ENCODE measurements at places on chromosomes 6 and 20. TPM values are rescaled to one million over a fixed set of nuclear protein-coding genes. Genes with fewer than 3 reads are reported as not detected.
A peak's percentile ranks its signal among the peaks of the same experiment; 100 is the strongest.

GRCh38 chr6:34025861-34026260 is 120.0 kb downstream of the GRM4 start:
- H3K27ac ChIP-seq, result no peak overlapping the region
- DNase-seq, result no peak
- no peak overlapping the region for H3K4me3 ChIP-seq

GRCh38 chr20:2292416-2293110 is 3.2 kb upstream of the TGM3 start:
- H3K36me3 ChIP-seq, result no peaks in the 10 kb centered on the region
- no peaks in the 10 kb centered on the region for H3K27me3 ChIP-seq
- DNase-seq, result no peak

DNA sequence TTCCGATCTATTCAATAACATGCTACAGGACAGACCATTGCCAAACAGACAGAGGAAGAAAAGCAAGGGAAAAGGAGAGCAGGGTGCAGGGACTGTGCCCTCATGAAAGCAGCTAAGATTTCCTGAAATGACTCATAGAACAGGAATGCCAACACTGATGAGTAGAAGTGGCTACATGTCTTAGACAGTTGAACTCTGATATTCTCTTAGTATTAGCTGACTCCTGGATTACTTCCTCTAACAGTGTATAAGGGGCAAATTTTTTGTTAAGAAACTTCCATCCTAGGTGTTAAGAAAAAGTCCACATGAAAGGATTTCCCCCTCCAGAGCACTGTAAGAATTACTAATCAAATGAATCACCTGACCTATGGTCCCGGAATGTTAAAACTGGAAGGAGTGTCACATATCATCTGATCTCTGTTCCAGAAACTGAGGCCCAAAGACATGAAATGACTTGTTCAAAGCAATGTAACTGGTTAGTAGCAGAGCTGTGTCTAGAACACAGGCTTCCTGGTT is 224.9 kb downstream of the IBTK start:
- no peaks in the 10 kb centered on the region for H3K36me3 ChIP-seq
- no peak overlapping the region for H3K4me3 ChIP-seq
- DNase-seq, result no peak
- no peaks in the 10 kb centered on the region for H3K27me3 ChIP-seq
- no peak overlapping the region for H3K27ac ChIP-seq

DNA sequence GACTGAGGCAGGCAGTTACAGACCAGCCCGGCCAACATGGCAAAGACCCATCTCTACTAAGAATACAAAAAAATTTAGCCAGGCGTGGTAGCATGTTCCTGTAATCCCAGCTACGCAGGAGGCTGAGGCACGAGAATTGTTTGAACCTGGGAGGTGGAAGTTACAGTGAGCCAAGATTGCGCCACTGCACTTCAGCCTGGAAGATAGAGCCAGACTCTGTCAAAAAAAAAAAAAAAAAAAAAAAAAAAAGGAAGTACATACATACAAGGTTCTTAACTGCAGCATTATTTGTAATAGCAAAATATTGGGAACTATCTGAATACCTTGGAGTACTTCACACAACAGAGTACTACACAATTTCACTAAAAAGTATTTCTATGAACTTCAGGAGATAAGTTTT is 183.5 kb upstream of the OLIG3 start:
- DNase-seq, result no peak
- H3K27ac ChIP-seq, result peak overlapping the region; percentile 70
- no peak overlapping the region for H3K4me3 ChIP-seq
- no peaks in the 10 kb centered on the region for H3K36me3 ChIP-seq

- H3K4me1 ChIP-seq, result no peaks in the 10 kb centered on the region
- no peak overlapping the region for H3K27ac ChIP-seq
- H3K27me3 ChIP-seq, result peaks cover under 1% of the 10 kb centered on the region
- H3K36me3 ChIP-seq, result no peaks in the 10 kb centered on the region
These were observed 31.6 kb upstream of the CSNK2A1 start for GRCh38 chr20:575230-575629.

DNA sequence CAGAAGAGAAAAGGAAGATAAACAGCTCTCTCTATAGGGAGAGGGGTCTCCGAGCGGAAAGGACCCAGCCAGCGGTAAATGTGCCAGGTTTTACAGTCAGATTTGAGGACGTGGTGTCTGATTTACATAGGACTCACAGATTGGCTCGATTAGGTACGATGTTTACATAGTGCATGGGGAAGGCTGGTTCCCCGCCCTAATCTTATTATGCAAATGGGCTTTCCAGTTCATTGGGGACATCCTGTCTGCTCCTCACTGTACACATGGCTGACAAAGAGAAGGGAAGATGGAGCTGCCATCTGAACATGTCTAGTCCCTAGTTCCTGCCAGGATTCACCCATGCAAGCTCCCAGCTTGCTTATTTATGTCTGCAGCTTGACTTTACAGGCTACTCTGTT is 119.9 kb downstream of the RNF144B start:
- no peaks in the 10 kb centered on the region for H3K4me1 ChIP-seq
- peaks cover 3% of the 10 kb centered on the region for H3K27me3 ChIP-seq
- H3K36me3 ChIP-seq, result no peaks in the 10 kb centered on the region

GRCh38 chr6:149995971-149996370 is 29.4 kb downstream of the RAET1L start:
- H3K36me3 ChIP-seq, result no peaks in the 10 kb centered on the region
- H3K4me3 ChIP-seq, result no peak overlapping the region
- H3K27me3 ChIP-seq, result peaks cover 24% of the 10 kb centered on the region
- H3K4me1 ChIP-seq, result peaks cover 11% of the 10 kb centered on the region
- no peak overlapping the region for H3K27ac ChIP-seq
- no peak for DNase-seq

- DNase-seq, result no peak
- H3K36me3 ChIP-seq, result no peaks in the 10 kb centered on the region
- H3K4me3 ChIP-seq, result no peak overlapping the region
- H3K4me1 ChIP-seq, result no peaks in the 10 kb centered on the region
These were observed 133.7 kb downstream of the ERMARD start for GRCh38 chr6:169885131-169885530.

GRCh38 chr6:31485055-31485454 is 12.9 kb upstream of the MICB start:
- no peak for DNase-seq
- H3K4me1 ChIP-seq, result no peaks in the 10 kb centered on the region
- no peak overlapping the region for H3K4me3 ChIP-seq
- H3K27me3 ChIP-seq, result no peaks in the 10 kb centered on the region
- no peak overlapping the region for H3K27ac ChIP-seq

GRCh38 chr6:109606359-109606758 is 84.6 kb downstream of the AK9 start:
- H3K4me1 ChIP-seq, result no peaks in the 10 kb centered on the region
- no peak overlapping the region for H3K4me3 ChIP-seq
- H3K36me3 ChIP-seq, result peaks cover 2% of the 10 kb centered on the region
- H3K27ac ChIP-seq, result no peak overlapping the region
- DNase-seq, result peak; percentile 8

- no peaks in the 10 kb centered on the region for H3K27me3 ChIP-seq
- no peaks in the 10 kb centered on the region for H3K36me3 ChIP-seq
- no peak overlapping the region for H3K27ac ChIP-seq
- DNase-seq, result no peak
- H3K4me3 ChIP-seq, result peak overlapping the region; percentile 53
These were observed 9.9 kb downstream of the ETV7 start for GRCh38 chr6:36377594-36377993.

DNA sequence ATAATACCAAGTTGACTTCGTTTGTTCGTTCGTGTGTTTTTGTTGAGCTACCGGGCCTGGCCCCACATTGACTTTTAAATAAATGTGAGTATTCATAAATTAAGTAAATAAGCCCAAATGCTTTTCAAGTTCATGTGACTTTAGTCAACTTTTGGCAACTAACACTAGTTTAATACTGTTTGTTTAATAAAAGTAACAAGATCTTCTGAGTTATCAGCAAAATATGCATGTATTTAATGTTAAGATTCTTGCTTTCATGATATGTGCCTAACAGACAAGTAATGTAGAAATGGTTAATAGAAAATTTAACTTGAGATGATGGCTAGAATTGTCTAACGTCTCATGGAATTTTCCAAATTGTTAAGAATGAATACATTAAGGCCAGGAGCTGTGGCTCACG is 38.7 kb upstream of the ECI2 start:
- no peak overlapping the region for H3K4me3 ChIP-seq
- no peak overlapping the region for H3K27ac ChIP-seq
- H3K4me1 ChIP-seq, result no peaks in the 10 kb centered on the region
- DNase-seq, result no peak

DNA sequence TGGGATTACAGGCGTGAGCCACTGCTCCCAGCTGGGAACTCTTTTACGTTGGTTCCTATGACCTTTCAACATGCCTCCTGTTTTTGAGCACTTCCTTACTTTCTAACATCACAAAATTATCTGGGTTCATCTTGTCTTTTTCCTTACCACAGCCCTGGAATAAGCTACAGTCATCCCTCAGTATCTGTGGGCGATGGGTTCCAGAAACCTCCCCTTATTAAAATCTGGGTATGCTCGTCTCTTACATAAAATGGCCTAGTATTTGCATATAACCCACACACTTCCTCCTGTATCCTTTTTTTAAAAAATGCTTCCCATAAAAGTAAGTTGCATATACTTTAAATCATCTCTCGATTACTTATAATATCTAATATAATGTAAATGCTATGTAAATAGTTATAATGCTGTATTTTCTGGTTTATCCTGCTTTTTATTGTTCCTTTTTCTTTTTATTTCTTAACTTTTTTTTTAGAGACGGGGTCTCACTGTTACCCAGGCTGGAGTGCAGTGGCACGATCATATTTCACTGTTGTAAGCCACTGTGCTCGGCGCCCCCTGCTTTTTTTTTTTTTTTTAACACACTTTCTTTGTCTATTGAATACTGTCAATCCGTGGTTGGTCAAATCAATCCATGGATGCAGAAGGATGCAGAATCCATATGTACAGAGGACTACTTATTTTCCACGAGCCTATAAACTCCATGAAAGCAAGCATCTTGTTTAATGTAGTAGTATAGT is 9.2 kb downstream of the RPF2 start:
- peaks cover 24% of the 10 kb centered on the region for H3K36me3 ChIP-seq
- no peak for DNase-seq
- H3K4me3 ChIP-seq, result no peak overlapping the region
- H3K4me1 ChIP-seq, result no peaks in the 10 kb centered on the region

GRCh38 chr6:45709781-45710220 is 305.9 kb downstream of the CLIC5 start:
- peaks cover 15% of the 10 kb centered on the region for H3K4me1 ChIP-seq
- no peaks in the 10 kb centered on the region for H3K27me3 ChIP-seq

- no peaks in the 10 kb centered on the region for H3K27me3 ChIP-seq
- peaks cover 24% of the 10 kb centered on the region for H3K4me1 ChIP-seq
- H3K27ac ChIP-seq, result no peak overlapping the region
- no peak overlapping the region for H3K4me3 ChIP-seq
- no peak for DNase-seq
- H3K36me3 ChIP-seq, result no peaks in the 10 kb centered on the region
These were observed 43.5 kb upstream of the SLCO4A1 start for GRCh38 chr20:62598761-62599194.

GRCh38 chr6:41996997-41997396 is 53.3 kb upstream of the TAF8 start:
- peaks cover 34% of the 10 kb centered on the region for H3K36me3 ChIP-seq
- no peaks in the 10 kb centered on the region for H3K4me1 ChIP-seq
- no peak for DNase-seq
- no peak overlapping the region for H3K4me3 ChIP-seq
- H3K27me3 ChIP-seq, result no peaks in the 10 kb centered on the region
- H3K27ac ChIP-seq, result no peak overlapping the region

DNA sequence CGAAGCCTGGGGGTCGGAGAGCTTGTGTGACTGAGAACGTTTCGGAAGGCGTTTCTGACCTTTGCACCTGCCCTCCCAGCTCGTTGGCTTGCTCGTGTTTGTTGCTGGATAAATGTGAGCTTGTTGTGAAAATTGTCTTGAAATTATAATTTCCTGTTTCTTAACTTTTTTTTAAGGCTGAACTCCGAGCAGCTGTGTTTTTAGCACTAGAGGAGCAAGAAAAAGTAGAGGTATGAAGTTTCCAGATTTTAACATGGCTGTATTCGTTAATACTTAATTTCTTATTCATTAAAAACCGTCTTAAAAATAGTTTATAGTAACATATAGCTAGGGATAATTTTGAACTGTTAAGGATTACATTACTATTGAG is 672 bp downstream of the CEP43 start:
- peaks cover 36% of the 10 kb centered on the region for H3K4me1 ChIP-seq
- H3K27ac ChIP-seq, result peak overlapping the region; percentile 79

DNA sequence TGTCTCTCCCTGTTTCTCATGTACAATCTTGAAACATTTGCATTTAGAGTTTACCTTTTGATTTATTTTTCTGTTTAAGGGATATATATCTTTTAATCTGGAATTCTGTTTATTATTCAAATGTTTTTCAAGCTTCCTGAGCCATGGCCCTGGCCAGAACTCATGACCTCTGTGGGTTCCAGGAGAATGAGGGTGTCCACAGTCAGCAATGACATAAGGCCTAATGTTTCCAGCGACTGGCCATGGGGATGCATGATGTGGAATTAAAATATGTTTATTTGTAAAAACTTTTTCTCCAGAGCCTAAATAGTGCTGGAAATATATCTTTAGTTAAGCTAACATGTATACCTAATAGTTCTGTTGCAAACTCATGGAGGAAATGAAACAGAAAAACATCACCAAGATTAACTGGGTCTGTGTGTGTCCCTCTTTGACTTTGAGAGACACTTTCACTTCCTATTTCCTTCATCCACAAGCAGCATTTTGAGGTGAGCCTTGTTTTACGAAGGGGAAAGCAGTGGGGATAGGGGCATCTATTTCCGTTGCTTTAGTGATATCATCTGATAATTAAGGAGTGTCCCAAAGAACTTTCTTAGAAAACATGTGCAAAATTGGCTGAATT is 87.6 kb downstream of the SMOC2 start:
- no peak for DNase-seq
- no peaks in the 10 kb centered on the region for H3K27me3 ChIP-seq
- H3K36me3 ChIP-seq, result no peaks in the 10 kb centered on the region
- H3K27ac ChIP-seq, result no peak overlapping the region
- no peak overlapping the region for H3K4me3 ChIP-seq

DNA sequence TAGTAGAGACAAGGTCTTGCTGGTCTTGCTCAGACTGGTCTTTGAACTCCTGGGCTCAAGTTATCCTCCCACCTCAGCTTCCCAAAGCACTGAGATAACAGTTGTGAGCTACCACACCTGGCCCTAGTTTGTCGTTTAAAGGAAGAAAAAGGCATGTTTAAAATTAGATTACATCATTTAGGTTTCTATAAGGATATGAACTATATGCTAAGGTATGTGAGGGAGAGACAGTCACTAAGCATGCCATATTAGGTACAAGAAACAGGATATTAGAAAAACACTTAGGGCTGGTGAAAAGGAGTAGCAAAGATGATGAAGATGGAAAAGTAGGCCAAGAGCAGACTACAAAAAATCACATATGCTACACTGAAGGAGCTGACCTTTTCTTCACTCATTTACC is 106.4 kb downstream of the ASCC3 start:
- H3K4me1 ChIP-seq, result no peaks in the 10 kb centered on the region
- no peaks in the 10 kb centered on the region for H3K27me3 ChIP-seq
- no peak for DNase-seq
- H3K36me3 ChIP-seq, result peaks cover 3% of the 10 kb centered on the region
- H3K27ac ChIP-seq, result no peak overlapping the region

The FRK gene
- not detected for total RNA-seq

The SLC4A11 gene
- 0.52 TPM for total RNA-seq

The CDH4 gene
- total RNA-seq, result 0.69 TPM

The POLH gene
- total RNA-seq, result 13.9 TPM

The TRIM31 gene
- not detected for total RNA-seq

The PHACTR3 gene
- total RNA-seq, result not detected

The SLC17A2 gene
- not detected for total RNA-seq

The TFAP2D gene
- not detected for total RNA-seq

The TSHZ2 gene
- 41.7 TPM for total RNA-seq

The TNF gene
- total RNA-seq, result 21.8 TPM
